ENCODE measurements at places on chromosomes 2 and 18.
A peak's percentile ranks its signal among the peaks of the same experiment; 100 is the strongest.

DNA sequence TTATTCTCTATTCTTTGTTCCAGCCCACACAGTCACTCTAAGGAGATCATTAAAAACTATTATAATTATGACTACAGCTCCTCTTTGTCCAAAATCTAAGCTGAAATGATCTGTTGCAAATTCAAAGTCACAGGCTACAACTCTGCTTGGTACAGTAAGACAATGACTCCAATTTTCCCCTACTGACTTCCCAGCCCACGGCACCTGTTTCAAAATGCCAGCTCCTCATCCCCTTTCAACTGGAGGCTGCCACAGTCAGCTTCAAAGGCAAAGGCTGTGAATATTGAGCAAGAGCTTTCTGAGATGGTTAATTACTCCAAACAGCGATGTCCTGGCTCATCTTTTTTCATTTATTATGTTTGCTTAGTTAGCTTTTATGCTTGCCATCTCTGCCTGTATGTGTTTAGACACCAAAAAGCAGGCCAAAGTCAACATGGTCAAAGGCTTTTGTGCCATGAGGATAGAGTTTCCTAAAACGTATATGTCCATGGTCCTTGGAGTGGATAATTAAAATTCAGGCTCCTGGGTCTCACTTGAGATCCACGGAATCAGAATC, 141.1 kb downstream of the DOCK10 start:
- DNase-seq = no peak

GRCh38 chr2:227415538-227416424, 28.0 kb upstream of the SCYGR1 start:
- no peak for DNase-seq

- DNase-seq = no peak
Observed at GRCh38 chr2:148813603-148814065, 61.4 kb upstream of the KIF5C start.

- no peak for DNase-seq
Observed at GRCh38 chr18:77648411-77648810, 398.8 kb downstream of the GALR1 start.

DNA sequence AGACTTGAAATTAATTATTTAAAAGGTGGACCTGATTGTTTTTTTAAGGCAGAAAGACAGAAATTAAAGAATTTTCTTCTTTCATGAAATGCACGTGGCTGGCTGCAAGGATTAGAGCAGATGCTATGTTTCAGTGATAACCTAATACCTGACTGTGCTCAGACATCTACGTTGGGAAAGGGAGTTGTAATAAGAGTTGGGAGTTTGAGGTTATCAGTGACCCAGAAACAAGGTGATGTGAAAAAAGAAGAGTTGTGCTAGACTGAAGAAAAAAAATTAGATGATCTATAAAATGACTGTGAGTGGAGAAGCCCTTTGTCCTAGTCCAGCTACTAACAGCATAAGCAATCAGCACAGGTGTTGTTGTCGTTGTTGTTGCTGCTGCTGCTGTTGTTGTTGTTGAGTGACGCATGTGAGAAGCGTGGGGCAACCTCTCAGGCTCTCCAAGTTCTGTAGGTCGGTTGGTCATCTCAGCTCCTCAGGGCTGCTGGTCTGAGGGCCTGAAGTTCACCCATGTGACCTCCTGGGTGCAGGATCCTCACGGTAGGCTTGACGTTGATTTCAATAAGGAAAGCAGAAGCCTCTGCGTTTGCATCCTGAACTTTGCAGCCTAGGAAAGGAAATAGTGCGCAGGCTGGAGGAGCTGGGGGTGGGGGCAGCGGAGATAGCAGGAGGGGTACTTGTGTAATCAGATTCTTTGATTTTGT, 7.6 kb downstream of the POU3F3 start:
- DNase-seq = no peak

GRCh38 chr2:180559771-180560170, 420.6 kb upstream of the UBE2E3 start:
- no peak for DNase-seq

DNA sequence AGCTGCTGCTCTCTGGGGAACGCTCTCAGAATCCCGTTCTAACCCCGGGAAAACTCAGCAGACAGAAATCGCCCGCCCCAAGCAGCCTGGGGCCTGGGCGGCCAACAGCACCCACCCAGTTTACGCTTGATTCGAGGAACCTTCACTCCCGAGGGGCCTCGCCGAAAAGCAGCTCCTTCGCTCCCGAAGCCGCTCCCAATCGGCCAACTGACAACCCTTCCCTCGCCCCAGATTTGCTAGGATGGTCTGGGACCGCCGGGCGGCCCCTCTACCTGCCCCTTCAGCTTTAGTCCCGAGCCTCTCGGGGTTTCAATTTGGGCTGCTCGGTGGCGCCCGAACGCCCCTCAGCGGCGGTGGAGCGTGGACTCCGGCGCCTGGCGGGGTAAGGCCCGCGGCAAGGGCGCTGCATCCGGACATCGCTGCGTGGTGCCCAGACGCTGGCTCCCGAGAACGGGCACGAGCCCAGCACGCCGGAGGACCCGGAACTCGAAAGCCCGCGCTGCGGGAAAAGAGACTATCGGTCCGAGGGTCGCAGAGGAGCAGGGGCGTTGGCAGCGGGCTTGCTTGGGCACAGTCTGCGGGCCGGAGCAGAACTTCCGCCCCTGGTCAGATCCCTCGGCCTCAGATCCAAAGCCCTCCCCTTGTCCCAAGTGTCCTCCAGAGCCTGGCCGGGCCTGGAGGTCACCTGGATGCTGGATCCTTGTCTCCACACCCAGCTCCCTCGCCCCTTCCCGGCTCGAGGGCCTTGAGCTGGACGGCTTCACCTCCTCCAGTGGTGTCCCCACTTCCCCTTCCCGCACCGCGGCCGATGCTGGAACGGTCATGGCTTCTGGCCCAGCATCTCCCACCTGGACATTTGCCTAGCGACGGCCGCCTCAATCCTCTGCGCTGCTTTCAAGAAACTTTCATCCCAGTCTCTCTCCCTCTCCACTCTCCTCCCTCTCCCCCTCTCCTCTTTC, 3.0 kb upstream of the OTX1 start:
- DNase-seq = peak; percentile 12

DNA sequence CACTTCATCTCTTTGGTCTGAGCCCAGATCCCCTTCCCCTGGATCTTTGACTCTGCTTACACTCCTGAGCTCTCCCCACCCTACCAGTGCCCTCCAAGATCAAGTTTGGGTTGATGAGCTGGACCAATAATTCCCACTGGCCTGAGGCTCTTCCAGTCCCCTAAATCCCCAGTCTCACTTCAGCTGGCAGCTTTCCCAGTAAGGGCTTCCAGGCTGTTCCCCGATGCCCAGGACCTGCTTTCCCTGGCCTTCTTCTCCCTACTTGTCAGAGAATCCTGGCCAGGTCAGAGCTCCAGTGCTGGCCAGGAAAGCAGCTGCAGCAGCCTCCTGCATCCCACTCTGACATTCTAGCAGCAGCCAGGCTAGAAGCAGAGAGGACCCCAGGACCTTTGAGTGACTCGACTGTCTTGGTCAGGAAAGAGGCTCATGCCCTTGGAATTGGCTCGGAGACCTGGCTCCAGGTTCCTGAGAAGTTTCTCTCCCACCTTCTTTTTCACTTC, 3.5 kb downstream of the WNT6 start:
- no peak for DNase-seq

GRCh38 chr2:137005210-137005609, 239.9 kb downstream of the THSD7B start:
- no peak for DNase-seq

- DNase-seq = peak; percentile 73
Observed at GRCh38 chr2:161625314-161625919, 1.2 kb downstream of the SLC4A10 start.

DNA sequence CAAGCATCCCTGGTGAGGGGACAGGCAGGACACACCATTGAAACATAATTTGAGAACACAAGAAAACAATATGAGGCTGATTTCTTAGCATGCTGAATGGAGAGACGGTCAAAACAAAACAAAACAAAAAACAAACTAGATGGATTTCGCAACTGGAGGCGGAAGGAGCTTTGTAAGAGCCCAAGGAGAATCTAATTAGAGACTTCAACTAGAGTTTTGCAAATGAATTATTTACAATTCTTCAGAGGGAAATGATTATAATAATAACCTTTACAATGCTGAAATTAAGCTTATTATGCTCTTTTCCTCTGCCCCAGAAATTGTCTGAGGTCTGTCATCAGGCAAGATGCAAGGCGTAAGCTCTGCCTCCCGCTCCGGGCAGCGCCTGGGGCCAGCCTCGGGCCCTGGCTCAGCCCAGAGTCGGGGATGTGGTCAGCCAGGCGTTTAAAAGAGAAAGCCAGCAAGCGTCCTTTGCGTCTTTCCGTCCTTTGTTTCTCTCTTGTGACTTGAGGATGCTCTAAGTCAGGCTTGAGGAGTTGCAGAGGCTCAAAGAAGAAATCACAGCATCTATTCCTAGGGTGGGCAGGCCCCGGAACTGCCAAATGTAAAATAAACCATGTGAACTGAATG, 139.6 kb downstream of the TWIST2 start:
- DNase-seq = no peak

- no peak for DNase-seq
Observed at GRCh38 chr2:63040586-63040985, 10.0 kb upstream of the OTX1 start.

- no peak for DNase-seq
Observed at GRCh38 chr2:169859423-169859822, 32.2 kb downstream of the UBR3 start.

- DNase-seq = no peak
Observed at GRCh38 chr2:222790932-222791331, 69.9 kb upstream of the ACSL3 start.

DNA sequence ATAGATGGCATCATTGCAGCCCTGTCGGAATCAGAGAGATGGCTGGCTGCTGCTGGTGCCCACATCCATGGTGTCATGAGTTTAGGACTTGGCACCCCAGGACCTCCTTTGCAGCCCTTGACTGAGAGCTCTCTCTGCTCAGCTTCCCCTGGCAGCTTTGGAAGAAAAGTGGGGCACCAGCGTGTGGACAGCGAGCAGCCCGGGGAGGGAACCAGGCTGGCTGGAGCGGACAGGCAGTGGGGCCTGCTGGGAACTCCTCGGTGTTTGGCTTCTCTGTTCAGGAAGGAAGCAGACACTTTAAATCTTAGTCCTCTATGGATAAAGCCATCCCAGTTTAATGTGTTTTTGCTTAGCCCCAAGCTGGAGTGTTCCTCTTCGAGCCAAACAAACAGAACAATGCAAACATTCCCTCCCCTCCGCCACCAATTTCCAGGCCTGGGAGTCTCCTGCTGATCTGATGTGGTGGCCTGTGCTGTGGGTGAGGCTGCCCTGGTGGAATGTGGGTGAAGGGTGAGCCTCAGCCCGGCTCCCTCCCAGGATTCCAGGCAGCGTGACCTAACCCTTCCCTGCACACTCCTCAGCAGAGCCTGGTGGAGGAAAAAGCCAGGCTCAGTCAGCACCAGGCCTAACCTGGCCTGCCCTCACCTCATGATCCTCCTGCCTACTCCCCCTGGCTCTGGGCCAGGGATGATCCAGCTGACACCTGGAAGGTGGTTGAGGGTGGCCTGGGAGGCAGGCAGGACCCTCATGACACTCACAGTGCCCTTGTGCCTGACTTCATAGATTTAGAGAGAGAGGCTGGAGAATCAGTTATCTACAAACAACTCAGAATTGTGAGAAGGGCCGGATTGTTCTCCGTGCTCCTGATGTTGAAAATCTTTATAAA, 21.6 kb upstream of the ITGB6 start:
- DNase-seq = no peak

- no peak for DNase-seq
Observed at GRCh38 chr2:181988154-181988924, 2.7 kb downstream of the PPP1R1C start.

DNA sequence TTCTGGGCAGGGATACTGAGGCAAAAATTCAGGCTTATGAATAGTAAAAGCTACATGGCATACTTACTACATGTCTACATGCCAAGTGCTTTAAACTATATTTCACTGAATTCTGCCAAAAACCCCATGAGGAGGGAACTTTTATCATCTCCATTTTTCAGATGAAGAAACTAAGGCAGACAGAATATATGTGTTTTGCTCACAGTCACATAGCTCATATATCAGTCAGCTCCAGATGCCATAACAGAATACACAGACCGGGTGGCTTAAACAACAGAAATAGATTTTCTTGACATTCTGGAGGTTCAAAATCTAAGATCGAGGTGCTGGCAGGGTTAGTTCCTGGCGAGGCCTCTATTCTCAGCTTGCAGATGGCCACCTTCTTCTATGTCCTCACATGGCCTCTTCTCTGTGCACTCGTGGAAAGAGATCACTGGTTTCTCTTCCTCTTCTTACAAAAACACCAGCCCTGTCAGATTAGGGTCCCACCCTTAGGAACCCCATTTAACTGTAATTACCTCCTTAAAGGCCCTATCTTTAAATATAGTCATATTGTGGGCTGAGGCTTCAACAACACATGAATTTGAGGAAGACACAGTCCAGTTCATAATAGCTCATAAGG, 27.1 kb upstream of the CREB1 start:
- no peak for DNase-seq

DNA sequence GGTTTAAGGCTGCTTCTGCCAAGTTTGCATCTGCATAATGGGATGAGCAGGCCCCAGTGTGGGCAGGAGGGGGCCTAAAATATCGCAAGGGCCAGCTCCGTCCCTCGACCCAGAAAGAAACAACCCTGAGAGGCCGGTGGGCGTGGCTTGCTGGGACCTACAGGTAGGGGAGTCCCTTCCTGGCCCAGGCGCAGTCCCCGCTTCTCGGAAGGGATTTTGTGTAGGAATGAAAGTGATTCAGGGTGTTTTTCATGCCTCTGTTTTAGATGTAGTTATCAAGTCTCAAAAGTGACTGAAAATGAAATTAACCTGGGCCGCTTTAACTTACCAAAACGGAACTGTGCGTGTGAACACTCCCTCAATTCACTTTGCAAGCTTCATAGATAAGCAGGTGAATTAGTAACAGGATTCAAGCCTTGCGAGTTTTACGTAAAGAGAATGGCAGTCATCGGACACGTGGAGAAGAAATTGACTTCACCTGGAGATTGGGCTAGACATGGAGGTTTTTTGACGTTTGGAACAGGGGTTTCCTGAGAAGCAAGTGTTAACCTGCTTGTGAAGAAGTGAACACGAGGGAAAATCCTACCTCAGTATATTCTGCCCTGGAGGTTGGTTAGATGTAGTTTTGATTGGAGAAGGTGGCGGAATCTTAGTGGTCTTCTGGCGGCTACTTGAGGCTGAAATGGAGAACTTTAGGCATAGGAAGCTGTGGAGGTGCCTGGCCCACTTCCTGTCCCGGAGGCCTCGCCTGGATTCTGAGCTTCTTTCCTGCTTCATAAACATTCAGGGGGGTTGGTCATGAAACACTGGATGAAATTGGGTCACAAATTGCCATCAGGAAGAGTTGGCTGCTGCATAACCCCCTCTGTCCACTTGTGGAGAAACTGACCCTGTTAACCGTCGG, 1.7 kb downstream of the NCK2 start:
- DNase-seq = peak; percentile 60

DNA sequence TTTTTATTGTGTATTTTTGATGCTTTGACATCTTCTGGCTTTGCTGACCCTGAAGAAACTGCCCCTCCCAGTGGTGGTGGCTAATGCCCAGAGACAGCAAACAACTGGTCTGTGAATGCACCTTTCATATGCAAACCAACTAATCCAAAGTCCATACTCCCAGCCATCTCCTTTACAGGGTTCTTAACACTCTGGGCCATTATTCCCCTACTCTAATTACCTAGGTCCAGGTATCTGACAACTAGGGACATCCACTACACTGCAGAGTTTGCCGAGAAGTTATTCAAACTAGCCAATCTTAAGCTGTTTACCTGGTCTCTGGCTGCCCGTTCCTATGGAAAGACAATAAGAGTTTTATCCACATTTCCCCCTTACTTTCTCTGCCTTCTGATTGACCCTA, 73.6 kb downstream of the FSHR start:
- DNase-seq = no peak

- no peak for DNase-seq
Observed at GRCh38 chr2:8551622-8552074, 130.2 kb upstream of the ID2 start.

- peak; percentile 52 for DNase-seq
Observed at GRCh38 chr2:101752716-101753616, 55.5 kb downstream of the MAP4K4 start.

GRCh38 chr2:180015951-180016709, 9.0 kb upstream of the CWC22 start:
- no peak for DNase-seq
